Activated naive CD4-positive, alpha-beta T cell (primary cell): ENCODE measurements at places on chromosomes 3 and 15.

DNA sequence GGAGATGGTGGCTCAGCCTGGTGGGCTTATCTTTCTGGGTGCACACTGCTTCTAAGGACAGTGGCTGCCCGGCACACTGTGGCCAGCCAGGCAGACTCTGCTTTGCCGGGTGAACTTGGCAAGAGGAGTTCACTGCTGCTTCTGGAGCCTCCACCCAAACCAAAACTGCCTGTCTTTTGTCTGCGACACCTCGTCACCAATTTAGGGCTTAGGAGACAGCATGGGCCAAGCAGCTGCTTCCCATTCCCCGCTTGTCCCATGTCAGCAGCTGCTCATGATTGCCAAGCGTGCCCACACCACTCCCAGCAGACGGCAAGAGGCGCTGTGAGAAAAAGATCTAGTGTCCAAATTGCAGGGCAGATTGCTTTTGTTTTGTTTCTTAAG lies 57.3 kb downstream of the LSM3 start:
- no peak for DNase-seq

DNA sequence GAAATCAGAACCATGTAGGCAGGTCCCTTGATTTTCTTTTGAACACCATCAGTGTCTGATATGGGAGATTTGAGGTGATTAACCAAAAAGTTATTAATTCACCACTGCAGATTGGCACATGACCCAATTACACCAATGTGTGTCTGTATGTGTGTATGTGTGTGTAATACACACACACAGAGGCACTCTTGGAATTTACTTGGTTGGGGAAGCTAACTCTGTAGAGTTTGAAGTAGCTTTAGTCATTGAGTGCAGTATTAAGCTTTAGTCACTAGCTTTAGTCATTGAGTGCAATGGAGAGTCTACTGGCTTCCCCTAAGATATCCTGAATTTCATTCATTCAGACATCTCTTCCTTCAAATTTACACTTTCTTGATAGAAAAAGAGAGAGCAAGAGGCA lies 109.4 kb upstream of the C15orf61 start:
- DNase-seq = no peak

GRCh38 chr3:29914861-29915524 lies 634.1 kb downstream of the RBMS3 start:
- DNase-seq = no peak

DNA sequence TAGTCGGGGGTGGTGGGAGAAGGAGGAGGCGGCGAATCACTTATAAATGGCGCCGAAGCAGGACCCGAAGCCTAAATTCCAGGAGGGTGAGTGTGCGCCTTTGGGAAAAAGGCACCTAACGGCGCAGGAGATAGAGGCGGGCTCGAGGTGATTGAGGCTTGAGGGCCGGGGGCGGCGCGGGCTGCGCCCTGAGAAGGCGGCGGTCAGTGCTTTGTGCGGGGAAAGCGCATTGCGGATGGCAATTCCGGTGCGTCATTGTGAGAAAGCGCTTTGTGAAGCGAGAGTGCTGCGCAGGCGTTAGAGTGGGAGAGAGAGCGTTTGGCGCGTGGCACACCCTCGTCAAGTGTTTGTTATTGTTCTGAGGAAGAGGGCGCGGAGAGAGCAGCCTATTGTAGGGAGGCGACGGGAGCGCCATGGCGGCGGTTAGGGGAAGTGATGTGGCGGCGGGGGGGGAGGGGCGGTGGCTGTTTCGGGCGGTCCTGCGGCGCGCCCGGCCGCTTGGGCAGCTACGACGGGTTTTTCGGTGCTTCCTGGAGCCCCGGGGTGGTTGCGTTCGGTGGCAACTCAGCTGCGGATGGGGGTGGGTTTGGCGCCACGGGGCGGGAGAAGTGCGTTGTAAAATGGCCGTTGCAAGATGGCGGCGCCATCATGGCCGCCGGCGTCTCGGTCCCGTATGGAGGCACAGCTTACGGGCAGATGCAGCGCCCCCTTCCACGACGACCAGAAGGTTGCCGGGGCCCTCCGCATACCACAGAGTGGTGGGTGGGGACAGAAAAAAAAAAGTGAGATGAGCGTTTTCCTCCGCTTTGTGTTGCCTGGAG lies 492 bp downstream of the MORF4L1 start:
- peak; percentile 77 for DNase-seq

DNA sequence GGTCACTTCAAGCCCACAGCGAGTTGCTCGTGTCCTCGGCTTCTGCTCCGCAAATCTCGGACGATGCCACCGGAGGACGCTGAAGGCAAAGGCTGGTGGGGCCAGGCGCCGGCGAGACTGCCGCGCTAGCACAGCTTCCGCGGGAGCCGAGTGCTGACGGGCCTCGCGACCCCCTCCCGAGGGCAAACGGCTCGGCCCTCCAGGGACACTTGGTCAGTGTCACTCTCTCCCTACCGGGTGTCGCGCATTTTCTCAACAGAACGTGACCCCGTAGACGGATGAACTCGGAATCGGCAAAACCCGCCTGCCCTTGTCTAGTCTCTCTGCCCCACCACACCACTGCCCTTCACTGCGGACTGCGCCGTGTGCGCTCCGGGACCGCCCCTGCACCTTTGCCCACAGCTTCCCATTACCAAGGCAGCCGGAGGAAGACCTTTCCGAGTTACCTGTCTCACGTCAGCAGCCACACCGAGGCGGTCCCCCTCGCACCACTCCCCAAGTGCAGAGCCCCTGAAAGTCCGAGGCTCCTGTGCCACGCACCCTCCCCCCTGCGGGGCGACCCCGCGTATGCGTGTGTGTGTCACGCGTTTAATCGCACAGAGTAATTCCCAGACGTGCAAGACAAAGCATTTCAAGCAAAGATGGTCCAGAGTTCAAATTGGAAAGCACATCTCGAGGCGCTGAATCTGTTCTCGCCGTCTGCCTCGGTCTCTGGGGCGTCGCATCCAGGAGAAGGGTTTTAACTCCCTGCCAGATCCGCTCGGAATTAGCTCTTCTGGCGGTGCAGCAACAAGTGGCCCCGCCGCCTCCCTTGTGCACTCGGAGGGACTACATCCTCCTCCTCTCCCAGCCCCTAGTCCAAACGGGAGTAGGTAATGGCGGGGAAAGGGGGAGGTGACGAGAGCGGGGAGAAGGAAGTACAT lies 245.0 kb upstream of the TOPAZ1 start:
- no peak for DNase-seq

DNA sequence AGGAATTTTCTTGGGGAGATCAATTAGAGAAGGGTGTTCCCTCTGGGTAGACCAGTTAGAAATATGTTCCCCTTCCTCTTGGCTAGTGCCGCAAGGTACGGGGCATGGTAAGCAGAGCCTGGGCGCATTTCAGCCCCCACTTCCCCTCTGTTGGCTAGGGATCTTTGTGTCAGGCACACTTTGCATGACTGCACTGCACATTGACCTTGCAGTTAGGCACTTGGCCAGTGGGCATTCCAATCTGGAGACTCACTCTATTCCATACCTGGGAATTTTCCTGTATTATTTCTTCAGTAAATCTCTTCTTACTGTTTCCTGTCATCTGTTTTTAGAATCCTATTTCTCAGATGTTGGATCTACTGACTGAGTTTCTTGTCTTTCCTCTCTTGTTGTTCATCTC lies 30.0 kb upstream of the CACNA1D start:
- DNase-seq = no peak

DNA sequence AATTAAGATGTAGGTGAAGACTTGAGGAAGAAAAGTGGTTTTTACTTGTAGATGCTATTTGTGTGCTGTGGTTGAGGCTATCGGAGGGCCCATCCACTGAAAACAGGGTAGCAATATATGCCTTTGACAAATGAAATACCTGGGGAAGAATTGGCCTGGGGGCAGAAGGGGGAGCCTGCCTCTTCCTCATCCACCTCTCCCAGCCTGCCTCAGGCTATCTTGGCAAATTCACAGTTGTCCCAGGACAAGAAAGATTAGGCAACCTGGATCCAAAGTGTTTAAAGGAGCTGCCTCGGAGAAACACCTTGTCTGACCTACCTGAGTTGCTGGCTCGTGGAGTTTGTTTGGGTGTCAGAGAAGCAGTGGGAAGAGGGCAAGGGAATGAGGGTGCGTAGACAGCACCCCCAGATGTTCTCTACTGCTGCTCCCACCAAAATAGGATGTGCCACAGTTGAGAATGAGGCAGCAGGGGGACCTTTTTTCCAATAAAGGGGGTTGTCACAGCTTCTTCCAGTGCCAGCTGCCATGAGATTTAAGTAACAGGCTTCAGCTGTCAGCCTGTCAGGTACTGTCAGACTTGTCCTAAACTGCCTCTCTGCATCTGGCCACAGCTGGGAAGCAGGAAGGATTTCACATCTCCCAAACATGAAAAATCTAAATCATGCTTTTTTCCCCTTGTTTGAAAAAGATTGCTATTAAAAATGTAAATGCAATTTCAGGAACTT lies 9.2 kb downstream of the PLEKHO2 start:
- DNase-seq = no peak

DNA sequence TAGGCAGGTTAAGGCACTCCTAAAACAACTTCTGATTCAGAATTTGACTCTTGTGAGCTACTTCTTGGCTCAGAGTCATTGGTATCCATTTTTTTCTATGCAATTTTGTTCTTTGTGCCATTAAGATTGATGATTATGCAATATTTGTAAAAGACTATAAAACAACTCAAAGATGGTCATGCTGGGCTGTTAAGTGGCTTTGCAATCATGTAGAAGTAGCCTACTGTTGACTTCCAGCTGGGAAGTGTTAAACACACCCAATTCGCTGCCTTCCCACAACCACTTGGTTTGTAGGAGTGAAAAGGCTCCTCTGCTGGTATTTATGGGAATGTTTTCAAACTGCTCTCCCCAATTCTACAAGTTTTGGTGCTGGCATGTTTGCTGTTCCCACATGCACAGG lies 74.7 kb upstream of the COL6A6 start:
- no peak for DNase-seq

DNA sequence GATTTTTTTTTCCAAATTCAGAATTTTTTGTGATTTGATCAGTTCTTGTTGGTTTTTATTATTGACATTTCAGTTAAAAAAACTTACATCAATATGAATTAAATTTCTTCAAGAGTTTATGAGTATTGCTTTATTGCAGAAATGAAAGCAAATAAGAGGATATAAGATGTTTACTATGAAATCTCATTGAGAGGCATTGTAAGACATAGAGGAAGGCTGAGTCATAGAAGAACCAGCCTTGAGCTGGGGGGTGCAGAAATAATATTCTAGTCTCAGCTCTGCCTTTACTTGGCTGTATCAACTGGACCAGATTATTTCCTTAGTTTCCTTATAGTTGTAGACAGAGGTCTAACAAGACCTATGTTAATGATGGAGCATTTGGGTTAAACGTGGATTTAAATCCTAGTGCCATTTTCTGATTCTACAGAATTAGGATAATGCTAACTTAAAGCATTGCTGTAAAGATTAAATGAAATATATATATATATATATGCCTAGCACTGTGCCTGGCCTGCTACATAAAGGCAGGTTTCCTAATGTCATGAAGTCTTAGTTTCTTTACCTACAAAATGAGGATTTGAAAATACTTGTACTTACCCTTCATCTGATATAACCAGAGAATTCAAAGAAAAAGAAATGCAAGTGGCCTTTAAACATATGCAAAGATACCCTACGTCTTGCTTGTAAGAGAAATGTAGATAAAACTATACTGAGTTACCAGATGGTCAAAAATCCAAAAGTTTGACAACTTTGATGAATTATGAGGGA lies 7.3 kb downstream of the FAM98B start:
- DNase-seq = no peak
